CD4-positive, alpha-beta T cell treated with Interleukin-21 for 1 hour (primary cell): ENCODE measurements at places on chromosomes 4 and X.

- no peak for DNase-seq
Measured at GRCh38 chr4:57789666-57790065, 679.5 kb upstream of the IGFBP7 start.

DNA sequence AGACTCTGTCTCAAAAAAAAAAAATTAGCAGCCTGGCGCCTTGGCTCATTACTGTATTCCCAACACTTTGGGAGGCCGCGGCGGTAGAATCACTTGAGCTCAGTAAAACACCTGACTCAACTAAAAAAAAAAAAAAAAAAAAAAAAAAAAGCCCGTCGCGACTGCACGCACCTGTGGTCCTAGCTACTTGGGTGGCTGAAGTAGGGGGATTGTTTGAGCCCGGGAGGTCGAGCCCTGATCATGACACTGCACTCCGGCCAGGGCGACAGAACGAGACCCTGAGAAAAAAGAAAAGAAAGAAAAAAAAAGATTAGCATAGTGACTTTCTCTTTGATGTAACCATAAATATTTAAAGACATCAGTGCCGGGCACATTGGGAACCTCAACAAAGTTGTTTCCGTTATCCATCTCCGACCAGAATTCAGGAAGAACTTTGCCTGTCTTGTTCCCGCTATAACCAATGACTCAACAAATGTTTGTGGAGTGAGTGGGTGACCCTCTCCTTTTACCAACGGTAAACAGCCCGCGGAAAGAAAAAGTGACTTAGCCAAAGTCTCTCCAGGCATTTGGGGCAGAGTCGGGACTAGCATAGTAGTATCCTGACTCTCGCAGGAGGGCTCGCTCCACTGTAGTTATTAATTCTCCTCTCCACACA is 553 bp upstream of the MED28 start:
- peak; percentile 33 for DNase-seq

- DNase-seq = no peak
Measured at GRCh38 chr4:94758700-94759399, 1.1 kb downstream of the BMPR1B start.

DNA sequence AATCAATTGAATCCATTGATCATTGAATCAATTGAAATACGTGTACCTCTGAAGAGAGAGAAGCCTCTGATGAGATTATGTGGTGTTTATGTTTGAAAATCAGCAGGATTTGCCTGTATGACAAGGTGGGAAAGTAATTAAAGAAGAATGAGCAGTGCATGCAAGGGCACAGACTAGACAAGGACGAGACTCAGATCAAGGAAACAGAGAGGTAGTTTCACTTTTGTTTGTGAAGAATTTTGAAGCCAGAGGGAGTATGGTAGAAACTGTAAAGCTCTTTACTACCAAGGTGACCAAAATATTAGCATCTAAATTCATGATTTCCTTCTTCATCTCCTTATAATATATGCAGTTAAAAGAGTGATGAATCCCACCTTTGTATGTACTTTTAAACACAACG is 1830.0 kb upstream of the IGFBP7 start:
- DNase-seq = no peak

DNA sequence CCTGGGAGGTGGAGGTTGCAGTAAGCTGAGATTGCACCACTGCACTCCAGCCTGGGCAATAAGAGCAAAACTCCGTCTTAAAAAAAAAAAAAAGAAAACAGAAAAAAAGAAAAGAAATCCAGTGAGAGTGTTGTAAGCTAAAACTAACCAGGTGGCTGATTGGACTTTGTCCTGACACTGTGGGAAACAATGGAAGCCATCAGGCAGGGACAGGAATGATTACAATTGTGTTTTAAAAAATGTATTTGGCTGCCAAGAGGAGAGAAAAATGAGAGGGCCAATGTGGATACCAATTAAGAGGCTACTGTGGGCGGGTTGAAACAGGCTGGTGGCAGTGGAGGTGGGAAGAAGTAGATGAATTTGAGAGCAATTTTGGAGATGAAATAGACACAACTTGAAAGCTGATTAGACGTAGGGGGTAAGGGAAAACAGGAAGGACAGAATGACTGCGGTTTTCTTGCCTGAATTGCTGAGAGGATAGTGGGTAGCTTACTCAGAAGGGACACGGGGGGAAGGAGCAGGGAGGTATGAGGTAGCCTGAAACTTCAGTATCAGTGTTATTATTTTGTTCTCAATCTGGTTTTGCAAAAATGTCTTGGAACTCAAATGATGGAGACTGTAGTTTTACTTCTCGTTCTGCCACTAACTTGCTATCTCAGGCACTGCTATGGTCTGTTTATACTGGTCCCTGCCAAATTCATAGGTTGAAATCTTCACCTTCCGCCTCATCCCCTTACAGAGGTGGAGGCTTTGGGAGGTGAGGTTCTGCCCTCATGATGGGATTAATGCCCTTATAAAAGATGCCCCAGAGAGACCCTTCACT is 45.6 kb upstream of the CHRNA9 start:
- DNase-seq = peak; percentile 48

GRCh38 chr4:147944249-147944648 is 212.4 kb downstream of the ARHGAP10 start:
- no peak for DNase-seq

- no peak for DNase-seq
Measured at GRCh38 chr4:3290476-3290875, 2.3 kb upstream of the RGS12 start.

DNA sequence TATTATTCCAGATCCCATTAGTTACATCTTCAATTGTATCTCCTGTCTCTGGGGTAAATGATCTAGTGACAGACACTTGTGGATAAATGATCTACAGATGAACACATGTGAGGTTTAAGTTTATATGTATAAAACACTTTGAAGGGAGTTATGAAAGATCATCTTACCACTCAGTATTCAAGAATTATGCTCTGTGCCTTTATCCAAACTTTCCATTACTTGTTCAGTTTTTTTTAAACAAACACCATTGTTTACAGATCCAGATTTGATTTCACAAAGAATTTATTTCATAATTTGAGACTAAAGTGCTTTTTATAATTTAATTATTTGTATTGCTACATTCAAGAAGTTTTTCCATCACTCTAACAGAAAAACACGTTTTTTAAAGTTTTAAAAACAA is 142.5 kb downstream of the HHIP start:
- DNase-seq = no peak

DNA sequence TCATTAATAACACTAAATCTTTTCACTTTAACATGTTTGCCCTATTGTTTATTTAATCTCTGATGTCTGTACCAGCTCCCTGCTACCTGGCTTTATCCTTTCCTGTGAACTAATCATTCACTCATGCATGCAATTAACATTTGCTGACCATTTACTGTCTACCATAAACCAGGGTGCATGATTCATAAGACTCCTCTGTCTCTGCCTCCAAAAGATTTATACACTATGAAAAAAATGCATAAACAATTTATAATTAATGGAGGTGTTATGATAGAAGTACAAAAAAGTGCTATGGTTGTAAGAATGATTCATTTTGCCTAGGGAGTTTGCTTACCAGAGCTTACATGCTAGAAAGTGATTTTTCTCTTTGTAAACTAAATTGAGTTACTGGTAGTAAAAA is 24.5 kb upstream of the CPEB2 start:
- no peak for DNase-seq

DNA sequence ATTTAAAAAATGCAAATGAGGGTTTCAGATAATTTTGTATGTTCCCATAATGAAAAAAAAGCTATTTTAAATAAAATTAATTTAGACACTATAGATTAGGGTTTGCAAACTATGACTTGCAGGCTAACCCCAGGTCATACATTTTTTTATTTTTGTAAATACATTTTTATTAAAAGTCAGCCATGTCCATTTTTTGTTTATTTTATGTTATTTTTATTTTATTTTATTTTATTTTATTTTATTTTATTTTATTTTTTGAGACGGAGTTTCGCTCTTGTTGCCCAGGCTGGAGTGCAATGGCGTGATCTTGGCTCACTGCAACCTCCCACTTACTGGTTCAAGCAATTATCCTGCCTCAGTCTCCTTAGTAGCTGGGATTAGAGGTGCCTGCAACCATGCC is 460.6 kb downstream of the IL15 start:
- no peak for DNase-seq

GRCh38 chr4:131638781-131639180 is 1510.3 kb upstream of the PCDH10 start:
- no peak for DNase-seq

- no peak for DNase-seq
Measured at GRCh38 chr4:128456171-128456570, 168.6 kb upstream of the PGRMC2 start.

DNA sequence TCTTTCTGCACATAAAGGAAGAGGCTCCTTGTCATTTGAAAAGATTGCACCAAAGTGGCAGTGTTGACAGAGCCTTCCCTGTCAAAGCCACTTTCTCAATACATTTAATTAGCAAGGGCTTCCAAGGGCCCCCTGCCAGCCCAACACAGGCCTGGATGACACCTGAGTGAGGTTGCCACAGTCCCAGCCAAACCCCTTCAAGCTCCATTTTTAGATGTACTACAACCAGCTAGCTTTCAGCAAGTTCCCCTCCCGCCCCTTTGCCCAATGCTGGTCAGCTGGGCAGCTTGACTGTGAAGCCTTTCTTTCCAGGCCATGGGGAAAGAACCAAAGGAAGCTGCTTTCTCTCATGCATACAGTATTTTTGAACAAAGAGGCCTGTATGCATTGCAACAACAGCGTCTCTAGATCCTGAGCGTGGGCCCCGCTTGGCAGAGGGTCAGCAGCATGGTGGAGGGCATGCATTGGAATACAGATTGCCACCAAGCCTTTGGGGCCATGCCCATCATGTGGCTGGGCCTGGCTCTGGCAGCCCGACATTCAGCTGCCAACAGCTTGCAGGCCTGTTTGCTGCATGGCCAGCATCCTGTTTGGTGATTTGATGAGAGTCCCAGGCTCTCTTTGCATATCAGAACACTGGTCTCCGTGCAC is 261.1 kb upstream of the GATB start:
- no peak for DNase-seq

DNA sequence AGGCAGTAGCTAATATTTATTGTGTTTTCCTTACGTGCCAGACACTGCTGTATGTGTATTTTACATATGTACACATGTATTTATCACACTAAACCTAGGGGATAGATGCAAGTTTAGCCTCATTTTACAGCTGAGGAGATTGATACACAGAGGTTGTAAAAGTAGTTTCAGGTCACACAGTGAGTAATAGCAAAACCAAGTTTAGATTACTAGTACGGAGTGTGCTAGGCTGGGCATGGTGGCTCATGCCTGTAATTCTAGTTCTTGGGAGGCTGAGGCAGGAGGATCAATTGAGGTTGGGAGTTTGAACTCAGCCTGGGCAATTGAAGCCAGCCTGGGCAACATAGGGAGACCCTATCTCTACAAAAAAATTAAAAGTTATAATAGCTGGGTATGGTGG is 701.1 kb upstream of the ATOH1 start:
- DNase-seq = no peak
